Fibroblast of skin of left quadriceps (primary cell): ENCODE measurements at places on chromosomes 11 and 22.

- no peak for DNase-seq
These were observed 60.0 kb downstream of the FAM181B start for GRCh38 chr11:82673631-82674030.

DNA sequence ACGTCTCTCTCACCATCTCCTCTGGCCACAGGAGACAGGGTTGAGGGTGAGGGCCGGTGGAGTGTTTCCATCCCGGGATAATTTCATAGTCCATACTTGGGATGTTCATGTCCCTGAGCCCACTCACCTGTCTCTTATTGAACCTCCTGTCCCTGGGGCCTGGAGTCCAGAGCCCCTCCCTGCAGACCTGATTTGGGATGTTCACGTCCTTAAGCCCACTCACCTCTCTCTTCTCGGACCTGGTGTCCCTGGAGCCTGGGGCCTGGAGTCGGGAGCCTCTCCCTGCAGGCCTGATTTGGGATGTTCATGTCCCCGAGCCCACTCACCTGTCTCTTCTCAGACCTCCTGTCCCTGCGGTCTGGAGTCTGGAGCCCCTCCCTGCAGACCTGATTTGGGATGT, 868.2 kb downstream of the BRD1 start:
- DNase-seq = no peak

- DNase-seq = no peak
These were observed 12.5 kb downstream of the SLC6A5 start for GRCh38 chr11:20611892-20612291.

DNA sequence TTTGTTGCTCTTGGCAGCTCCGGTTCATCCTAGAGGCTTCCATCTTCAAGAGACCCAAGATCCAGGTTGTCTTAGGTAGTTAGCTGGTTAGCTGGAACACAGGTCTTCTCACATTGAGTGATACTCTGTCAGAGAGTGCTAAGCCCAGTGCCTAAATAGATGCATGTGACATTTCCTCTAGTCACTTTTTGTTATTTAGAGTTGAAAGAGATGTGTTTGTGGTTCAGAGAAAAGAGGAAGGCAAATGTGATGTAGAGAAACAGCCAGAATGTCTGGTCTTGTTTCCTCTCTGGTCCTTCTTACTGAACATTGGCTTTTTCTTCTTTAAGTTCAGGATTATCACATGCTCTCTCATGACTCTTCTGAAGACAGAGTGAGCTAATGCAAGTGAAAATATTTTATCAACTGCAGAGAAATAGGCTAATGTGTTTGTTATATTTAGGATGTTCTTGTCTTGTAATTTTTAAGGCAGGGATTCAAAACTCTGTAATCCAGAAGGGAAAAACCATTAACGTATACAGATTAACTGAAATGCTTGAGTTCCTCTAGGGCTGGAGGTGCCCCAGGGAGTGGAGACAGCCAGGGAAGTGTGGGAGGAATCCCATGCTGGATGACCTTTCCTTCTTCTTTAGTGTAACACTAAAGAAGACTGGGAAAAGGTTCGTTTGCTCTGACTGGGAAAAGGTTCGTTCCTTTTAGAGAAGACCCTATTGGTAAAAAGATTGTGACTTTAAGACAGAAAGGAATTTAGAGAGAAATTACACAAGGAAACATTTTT, 75.4 kb downstream of the SWAP70 start:
- no peak for DNase-seq

DNA sequence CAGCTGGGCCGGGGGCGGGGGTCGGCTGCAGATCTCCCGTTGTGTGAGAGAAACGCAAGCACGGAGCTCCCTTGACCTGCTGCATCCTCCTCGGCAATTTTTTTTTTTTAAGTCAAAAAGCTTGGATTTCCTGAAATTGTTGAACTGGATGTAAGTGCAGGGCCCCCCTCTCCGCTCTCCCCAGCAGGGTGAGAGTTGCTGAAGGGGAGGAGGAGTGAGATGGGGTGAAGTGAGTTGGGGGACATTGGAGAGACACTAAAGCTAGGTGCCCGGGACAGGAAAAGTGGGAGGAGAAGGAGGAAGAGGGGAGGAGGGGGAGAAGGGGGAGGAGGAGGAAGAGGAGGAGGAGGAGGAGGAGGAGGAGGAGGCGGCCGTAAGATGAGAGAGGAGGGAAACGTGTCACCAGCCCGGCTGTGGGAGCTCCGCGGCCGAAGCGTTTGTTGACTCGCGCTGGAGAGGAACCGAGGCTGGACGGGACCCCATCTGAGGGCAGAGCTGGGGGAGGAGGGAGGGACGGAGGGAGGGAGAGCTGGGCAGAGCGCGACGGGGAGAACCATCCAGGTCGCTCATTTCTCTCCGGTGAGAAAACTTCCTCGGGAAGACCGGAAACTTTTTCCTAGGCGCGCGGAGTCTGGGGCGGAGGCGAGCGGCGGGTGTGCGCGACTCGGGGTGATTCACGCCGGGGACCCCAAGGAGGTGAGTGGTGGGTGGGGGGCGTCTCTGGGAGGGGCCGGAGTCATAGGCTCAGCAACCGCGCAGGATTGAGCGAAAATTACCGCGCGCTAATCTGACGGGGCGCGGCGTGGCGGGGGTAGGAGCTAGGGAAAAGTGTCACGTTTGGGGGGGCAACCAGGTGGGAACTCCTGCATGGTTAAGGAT, 80.2 kb downstream of the PRR5L start:
- no peak for DNase-seq

GRCh38 chr11:22666325-22666687, at the start of gene GAS2:
Gene GAS2 (plus strand): TSS chr11:22666611. CDS start chr11:22674870, 8,259 bp downstream.
- DNase-seq = no peak
